ENCODE measurements at places on chromosomes 5 and 9.

- no peak for DNase-seq
Measured at GRCh38 chr5:14142202-14142826, 828 bp upstream of the TRIO start.

DNA sequence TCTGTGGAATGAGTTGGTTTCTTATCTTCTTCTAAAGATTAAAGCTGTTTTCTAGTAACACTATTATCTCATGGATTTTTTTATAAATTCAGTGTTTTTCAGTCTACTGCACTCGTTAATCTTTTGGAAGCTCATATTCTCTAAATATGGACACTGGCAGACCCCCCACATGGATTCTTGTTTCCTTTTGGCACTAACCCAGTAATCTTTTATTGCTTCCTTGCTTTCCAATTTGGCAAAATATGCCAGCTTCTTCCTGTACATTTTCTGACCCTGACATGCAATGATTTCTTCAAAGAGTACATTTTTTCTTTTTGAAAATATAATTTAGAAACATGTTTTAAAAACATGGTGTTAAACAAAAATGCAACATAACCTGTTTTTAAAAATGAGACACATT is 474.2 kb upstream of the FTMT start:
- DNase-seq: no peak

DNA sequence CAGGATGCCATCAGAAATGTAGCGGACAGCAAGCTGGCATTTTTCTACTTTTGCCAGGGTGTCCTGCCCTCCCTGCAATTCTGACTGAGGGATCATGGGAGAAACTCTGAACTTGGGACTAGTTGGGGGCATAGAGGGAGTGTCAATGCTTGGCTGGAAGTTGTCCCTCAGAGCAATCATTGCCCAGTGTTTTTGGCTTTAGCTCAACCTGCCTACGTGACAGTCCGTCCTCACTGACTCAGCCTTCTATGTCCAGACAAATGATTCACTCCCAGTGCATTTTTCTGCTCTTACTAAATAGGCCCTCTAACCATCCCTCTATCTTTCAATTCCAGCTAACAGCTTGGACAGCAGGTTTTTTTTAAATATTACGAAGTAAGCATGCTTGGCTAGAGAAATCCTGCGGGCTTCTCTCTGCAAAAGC is 627.4 kb downstream of the TLR4 start:
- no peak for DNase-seq

GRCh38 chr5:2183154-2184025 is 300.7 kb upstream of the IRX4 start:
- DNase-seq: no peak

Measured in NCI-H345 (cell line).